Stimulated activated CD8-positive, alpha-beta memory T cell treated with anti-CD3 and anti-CD28 coated beads, Interleukin-7, amount 100 ng/mL, for 24 hours (primary cell): ENCODE measurements at places on chromosomes 2 and 18.

- DNase-seq = no peak
These were observed 17.0 kb downstream of the RND3 start for GRCh38 chr2:150470435-150470834.

GRCh38 chr2:97774425-97774824 lies 61.0 kb downstream of the ZAP70 start:
- DNase-seq = no peak

DNA sequence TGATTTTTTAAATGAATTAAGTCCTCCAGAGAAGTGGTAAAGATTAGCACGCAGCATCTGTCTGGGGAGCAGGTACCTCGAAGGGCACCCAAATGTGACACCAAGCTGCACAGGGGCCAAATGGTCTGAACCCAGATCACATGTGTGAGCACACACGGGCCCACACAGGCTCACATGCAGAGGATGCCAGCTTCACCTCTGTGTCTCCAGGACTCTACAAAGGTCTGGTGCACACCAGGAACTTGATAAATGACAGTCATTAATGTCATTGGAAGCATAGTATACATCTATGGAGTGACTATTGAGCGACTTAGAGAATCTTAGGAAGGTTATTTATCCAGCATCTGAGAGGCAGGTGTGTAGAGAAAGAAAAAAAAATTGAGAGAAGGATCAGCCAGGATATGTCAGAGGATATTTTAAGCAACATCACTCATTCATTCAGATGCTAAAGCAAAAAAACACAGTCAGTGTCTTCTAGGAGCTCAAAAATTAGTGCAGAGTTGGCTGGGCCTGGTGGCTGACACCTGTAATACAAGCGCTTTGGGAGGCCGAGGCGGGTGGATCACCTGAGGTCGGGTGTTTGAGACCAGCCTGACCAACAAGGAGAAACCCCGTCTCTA lies 23.2 kb downstream of the GYPC start:
- DNase-seq = no peak

- DNase-seq = no peak
These were observed 190.1 kb downstream of the CTNNA2 start for GRCh38 chr2:79702905-79703304.

- no peak for DNase-seq
These were observed 191.7 kb upstream of the ZC3H15 start for GRCh38 chr2:186294248-186294888.

DNA sequence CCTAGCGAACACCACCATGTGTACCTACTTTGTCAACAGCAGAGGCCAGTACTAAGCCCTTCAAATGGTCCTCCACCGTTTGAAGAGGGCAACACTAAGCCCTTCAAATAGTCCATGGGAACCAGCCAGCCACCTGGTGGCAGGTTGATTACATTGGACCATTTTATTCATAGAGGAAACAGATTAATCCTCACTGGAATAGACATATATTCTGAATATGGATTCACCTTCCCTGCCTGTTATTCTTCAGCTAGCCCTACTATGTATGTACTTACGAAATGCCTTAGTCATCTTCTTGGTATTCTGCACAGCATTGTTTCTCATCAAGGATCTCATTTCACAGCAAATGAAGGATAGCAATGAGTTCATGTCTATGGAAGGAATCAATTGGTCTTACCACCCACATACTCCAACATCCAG lies 10.0 kb upstream of the ZNF396 start:
- no peak for DNase-seq

- no peak for DNase-seq
These were observed 70.7 kb upstream of the BCL2L11 start for GRCh38 chr2:111049792-111050640.

- no peak for DNase-seq
These were observed 467.6 kb upstream of the HS6ST1 start for GRCh38 chr2:128786316-128786715.

- DNase-seq = no peak
These were observed 477.1 kb upstream of the TCF4 start for GRCh38 chr18:56065086-56065485.

DNA sequence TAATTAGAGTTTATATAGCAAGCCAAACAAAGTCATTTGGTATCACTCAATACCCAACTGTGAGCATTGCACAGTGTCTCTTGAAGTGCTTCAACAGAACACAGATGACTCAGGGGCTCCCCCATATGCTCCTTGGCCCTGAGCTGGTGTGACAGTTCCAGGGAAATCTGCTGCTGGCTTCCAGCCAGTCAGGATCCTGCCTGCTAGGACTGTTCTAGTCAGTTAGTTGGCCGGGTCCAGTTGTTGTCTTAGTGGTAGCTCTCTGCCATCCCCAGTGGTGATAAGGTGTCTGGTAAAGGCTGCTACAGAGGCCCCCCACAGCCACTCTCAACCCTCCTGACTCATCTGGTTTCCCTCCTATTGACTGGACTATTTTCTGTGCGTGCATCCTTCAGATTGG lies 100.3 kb downstream of the IRS1 start:
- no peak for DNase-seq

DNA sequence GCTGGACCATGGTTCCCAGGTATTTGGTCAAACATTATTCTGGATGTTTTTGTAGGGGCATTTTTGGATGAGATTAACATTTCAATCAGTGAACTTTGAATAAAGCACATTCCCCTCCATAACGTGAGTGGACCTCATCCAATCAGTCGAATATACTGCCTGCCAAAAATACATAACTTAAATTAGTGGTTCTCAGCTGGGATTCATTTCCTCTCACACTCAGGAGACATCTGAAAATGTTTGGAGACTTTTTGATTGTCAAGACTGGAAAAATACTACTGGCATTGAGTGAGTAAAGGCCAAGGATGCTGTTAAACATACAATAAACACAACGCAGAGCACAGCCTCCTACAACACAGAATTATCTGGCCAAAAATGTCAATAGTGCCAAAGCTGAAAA lies 198.2 kb downstream of the MYO1B start:
- no peak for DNase-seq

DNA sequence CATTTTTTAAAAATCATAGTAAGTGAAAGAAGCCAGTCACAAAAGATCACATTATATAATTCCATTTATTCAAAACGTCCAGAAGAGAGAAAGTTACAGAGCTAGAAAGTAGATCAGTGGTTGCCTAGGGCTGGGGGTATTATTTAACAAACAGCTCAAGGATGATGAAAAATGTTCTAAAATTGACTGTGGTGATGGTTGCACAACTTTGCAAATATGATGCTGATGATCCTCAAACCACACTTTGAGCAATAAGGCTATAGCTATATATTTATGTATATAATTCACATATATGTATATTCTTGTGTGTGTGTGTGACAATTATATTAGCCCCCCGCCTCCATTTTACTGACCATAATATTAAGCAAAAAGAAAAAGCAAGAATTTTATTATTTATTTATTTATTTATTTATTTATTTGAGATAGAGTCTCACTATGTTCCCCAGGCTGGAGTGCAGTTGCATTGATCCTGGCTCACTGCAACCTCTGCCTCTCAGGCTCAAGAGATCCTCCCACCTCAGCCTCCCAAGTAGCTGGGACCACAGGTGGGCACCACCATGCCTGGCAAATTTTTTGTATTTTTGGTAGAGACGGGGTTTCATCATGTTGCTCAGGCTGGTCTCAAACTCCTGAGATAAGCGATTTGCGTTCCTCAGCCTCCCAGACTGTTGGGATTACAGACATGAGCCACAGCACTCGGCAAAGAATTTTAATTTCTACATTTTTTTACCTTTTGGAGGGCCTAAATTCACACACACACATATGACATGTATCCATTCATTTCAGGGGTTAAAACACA lies 1.9 kb downstream of the WDR12 start:
- no peak for DNase-seq

DNA sequence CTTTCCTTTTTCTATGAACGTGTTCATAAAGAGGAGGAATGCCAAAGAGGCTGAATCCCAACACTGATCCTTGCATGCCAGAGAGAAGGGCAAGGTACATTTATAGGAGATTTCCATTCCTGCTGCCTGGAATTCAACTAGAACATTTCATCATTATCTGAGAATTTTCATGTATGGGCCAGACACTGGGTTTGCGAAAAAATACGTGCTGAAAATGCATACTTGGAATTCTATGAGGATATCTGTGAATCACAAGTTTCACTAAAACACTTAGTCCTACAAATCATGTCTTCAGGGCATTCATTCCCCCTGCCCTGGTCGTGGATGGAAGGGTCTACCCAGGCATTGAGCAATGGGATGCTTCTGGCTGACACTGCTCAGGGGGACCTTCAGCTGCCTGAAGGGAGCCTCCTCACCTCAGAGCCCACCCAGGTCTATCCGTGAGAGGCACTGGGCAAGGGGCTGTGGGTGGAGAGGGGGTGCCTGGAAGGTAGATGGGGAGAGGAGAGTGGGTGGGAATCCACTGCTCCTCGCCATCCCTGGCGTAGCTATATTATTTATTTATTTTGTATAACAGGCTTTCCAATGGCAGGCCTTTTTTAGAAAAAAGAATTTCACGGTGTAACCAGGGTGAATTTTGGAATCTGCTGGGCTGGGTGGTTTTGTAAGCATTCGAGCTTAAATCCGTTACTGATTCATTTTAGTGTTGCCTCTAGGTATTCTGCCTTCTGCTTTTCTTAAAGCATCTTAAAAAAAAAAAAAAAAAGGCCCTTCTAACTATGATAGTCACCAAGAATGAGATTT lies 560.6 kb upstream of the ID2 start:
- no peak for DNase-seq

- no peak for DNase-seq
These were observed 147.9 kb upstream of the ID2 start for GRCh38 chr2:8533923-8534322.

DNA sequence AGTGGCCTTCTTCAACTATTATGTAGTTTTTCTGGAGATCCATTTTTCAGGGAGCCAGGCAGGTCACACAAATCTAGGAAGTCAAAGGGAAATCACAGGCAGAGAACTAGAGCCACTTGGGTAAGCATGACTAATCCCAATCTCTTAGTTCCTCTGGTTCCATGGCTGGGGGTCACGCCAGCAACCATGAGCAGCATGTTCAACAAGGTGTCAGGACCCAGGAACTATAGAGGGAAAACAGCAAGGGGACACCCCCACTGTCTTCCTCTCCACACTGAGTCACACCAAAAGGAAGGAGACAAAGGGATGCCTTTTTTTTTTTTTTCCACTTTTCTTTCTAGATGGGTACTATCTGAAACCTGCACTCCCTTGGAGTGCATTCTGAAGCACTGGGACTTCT lies 250.9 kb downstream of the OTX1 start:
- DNase-seq = no peak

GRCh38 chr2:51344886-51345285 lies 313.0 kb upstream of the NRXN1 start:
- DNase-seq = no peak

GRCh38 chr2:203909261-203909967 lies 27.1 kb upstream of the ICOS start:
- no peak for DNase-seq

DNA sequence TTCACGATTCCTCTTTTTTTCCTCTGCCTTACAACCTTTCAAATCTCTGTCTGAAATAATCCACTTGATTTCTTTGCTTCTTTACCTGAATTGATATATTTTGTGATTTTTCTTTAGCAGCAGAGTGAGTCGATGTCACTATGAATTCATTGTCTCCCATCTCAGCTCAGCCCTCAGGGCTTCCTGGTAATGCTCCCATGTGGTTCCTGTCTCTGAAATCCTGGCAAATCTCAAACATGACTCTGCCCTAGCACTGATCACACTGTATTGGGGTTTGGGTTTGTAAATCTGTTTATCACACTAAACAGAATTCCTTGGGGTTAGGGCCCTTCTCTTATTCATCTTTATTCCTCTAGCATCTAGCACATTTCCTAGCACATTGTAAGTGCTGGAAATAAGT lies 43.0 kb upstream of the MSTN start:
- DNase-seq = no peak

DNA sequence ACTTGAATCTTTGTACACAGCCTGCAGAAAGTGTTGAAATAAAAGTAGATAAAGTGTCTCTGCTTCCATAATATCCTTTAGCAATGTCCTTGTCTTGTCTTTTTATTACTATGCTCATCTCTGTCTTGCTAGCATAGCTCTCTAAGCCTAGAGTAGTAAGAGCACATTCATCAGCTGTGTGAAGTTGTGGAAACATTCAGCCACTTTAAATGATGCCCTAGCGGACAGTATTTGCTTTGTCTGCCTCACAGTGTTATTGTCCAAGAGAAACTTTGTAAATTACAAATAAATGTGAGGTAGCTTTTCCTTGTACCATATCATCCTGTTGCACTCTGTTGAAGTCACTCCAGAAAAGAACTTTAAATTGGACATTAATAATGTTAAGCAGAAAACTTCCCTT lies 60.3 kb upstream of the TTC21B start:
- no peak for DNase-seq

- DNase-seq = no peak
These were observed 102.4 kb downstream of the ICA1L start for GRCh38 chr2:202769201-202769600.

- DNase-seq = no peak
These were observed 267.2 kb downstream of the SH3BP4 start for GRCh38 chr2:235219048-235219447.

DNA sequence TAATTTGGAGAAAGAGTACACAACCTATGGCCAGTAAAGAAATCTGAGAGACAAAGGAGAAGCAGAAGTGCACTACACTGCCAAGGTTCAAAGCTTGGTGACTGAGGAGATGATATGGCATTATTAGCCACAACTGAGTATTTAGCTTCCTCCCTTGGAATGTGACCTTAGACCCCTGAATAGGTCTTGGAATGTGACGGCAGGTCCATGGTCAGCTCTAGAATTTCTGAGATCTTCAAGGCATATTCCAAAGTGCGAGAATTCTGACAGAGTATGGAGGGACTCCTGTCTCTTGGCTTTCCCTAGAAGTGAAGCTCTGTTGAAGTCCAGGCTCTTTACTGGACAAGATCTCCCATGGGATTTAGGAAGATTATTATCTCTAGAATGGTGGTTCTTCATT lies 130.0 kb upstream of the FN1 start:
- no peak for DNase-seq

DNA sequence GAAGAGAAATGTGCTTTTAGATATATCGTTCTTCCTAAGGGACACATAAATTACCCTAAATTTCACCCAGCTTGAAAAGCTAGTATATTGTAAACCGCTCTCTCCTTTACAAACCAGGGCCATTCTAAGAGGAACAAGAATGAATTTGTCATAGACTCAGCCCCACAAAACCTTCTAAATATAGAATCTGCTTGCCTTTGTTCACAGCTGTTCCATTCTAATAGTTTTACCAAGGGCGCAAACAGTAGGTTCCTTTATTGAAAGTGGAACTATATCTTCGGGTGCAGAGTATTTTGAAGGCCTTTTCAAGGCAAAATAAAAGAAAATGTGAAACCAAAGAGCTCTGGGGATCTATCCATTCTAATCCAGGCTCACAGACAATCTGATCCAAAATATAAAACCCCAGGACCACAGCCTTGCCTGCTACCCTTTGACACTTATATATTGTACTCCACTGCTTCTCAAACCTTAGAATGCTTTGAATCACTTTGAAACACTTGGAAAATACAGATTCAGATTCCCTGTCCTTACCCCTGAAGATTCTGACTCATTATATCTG lies 316.8 kb downstream of the PAX3 start:
- DNase-seq = no peak

GRCh38 chr2:211344289-211344688 lies 787.9 kb downstream of the CPS1 start:
- DNase-seq = no peak

GRCh38 chr18:28147674-28148171 lies 29.2 kb downstream of the CDH2 start:
- DNase-seq = no peak
